ENCODE measurements at places on chromosomes 6 and 20.

- peak; percentile 45 for DNase-seq
These were observed 23.5 kb upstream of the IBTK start for GRCh38 chr6:82270881-82271635.

- DNase-seq, result peak; percentile 98
These were observed 120.2 kb upstream of the RNF24 start for GRCh38 chr20:4135385-4136077.

GRCh38 chr20:22339946-22340345 is 244.4 kb downstream of the FOXA2 start:
- DNase-seq, result no peak

DNA sequence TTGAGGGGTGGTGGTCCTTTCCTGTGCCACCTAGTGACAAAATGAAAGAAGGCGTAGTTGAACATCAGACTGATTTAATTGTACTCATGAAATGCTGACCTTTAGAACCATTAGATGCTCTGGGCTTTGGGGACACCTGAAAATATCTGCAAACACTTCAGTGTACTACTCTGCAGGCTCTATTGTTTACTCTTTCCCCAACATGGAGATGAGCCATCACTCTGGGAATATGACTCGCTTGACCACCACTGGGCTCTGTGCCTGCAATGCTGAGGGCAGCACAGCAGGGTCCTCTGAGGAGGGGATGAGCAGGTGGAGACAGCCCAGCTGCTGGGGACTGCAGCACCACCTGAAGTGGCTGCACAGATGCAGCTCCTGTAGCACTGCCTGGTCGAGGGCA is 74.8 kb upstream of the SLC24A3 start:
- no peak for DNase-seq

DNA sequence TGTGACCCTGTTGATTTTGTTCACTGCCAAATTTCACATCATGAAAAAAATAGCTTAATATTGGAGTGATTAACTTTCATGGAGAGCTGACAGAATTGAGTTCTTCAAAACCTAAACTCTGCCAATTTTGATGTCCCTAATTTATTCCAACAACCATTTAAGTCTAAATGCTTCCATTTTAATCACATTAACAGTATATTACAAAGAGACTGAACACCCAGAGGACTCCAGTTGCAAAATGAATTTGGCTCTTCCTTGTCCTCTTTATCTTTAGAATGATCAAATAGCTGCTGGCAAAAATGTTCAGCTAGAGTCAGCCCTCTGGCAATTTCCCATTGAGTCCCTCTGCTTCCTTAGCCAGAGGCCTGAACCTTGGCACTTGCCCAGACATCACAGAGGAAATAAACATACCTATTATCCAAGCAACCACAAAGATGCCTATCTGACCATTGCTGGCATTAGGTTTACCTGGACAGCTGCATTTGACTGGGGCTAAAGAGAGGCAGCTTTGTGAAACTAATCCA is 299.0 kb upstream of the STXBP5 start:
- peak; percentile 54 for DNase-seq

DNA sequence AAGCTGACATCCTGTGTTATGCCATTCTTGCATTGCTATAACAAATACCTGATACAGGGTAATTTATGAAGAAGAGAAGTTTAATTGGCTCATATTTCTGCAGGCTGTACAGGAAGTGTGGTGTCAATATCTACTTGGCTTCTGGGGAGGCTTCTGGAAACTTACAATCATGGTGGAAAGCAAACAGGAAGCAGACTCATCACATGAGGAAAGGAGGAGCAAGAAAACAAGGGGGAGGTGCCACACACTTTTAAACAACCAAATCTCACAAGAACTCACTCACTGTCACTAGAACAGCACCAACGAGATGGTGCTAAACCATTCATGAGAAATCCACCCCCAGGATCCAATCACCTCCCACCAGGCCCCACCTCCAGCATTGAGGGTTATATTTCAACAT is 143.1 kb upstream of the GGTLC1 start:
- no peak for DNase-seq

GRCh38 chr6:69816569-69816968 is 19.8 kb upstream of the LMBRD1 start:
- DNase-seq, result no peak

GRCh38 chr20:51490635-51491034 is 51.9 kb downstream of the NFATC2 start:
- no peak for DNase-seq

- DNase-seq, result no peak
These were observed 18.9 kb downstream of the TREML1 start for GRCh38 chr6:41135062-41135832.

- DNase-seq, result no peak
These were observed 582.5 kb downstream of the DOK5 start for GRCh38 chr20:55057779-55058415.

DNA sequence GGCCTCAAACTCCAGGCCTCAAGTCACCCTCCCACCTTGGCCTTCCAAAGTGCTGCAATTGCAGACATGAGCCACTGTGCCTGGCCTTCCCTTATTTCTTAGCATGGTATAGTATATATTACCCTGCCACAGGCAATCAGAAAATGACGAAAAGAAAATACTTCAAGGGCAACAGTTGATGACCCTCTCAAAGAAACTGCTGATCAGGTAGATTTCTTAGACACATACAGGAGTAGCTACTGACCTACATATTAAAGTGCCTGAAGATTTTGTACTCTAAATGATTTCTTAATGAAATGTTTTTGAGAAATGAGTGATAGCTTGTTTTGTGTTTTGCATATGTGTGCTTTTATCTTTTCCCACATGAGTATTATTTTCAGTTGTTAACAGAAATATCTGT is 4.6 kb downstream of the SLC35F1 start:
- no peak for DNase-seq

DNA sequence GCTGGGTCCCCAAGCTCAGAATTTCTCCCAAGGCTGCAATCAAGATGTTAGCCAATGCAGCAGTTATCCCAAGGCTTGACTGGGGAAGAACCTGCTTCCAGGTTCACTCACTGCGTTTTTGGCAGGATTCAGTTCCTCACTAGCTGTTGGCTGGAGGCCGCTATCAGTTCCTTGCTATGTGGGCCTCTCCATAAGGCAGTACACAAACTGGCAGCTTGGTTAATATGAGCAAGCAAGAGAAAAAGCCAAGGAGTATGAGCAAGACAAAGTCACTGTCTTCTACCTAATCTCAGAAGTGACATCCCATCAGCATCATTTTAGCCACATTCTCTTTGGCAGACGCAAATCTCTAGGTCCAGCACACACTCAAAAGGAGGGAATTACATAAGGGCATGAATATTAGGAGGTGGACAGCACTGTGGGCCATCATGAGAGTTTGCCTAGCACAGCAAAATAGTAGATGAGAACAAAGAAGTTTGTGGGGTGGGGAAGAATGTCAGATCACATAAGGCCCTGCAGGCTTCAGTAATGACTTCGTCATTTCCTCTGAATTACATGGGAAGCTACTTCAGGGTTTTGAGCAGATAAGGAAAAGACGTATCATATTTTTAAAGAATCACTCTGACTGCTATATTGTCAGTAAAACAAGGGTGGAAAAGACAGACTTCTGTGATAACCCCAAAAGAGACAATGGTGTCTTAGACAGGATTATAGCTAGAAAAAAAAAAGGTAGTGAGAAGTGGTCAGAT is 25.5 kb downstream of the LMBRD1 start:
- DNase-seq, result no peak

DNA sequence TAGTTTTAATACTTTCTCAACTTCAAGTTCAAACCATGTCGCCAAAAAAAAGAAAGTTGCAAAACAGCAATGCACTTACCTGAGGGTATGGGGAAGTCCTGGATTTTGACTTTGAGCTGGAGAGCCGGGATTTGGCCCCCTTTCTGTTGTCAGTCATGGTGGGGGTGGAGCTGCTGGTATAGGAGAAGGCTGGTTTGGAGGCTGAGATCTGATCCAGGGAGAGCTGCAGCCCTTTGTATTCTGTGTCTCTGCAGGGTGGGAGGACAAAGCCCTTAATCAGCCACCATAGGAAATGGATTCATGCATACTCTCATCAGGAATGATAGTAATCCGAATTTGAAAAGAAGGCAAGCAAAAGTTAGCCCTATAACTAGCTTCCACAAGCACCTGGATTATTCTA is 44.0 kb downstream of the SIM1 start:
- no peak for DNase-seq

- peak; percentile 68 for DNase-seq
These were observed 20.9 kb upstream of the SHLD1 start for GRCh38 chr20:5729348-5729747.

- DNase-seq, result no peak
These were observed 153.5 kb upstream of the SCGN start for GRCh38 chr6:25498505-25498904.

- no peak for DNase-seq
These were observed 14.3 kb upstream of the CBFA2T2 start for GRCh38 chr20:33475381-33476152.

- DNase-seq, result peak; percentile 35
These were observed 300.3 kb downstream of the PRL start for GRCh38 chr6:21996425-21997118.

DNA sequence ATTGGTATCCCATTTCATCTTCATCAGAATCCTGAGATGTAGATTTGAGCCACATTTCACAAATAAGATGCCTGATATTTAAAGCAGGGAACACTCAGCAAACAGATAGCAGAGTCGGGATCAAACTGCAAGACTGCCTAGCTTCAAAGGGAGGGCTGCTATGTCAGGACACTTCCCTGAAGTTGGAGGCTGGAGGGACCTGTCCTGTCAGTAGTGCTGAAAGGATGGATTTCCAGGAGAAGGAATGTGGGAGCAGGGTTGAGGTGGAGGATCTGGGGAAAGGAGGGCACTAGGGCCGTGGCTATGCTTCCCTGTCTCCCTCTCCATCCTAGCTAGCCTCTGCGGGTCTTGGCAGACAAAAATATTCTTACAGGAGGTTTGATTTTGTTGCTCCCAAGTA is 32.2 kb downstream of the COX4I2 start:
- no peak for DNase-seq

DNA sequence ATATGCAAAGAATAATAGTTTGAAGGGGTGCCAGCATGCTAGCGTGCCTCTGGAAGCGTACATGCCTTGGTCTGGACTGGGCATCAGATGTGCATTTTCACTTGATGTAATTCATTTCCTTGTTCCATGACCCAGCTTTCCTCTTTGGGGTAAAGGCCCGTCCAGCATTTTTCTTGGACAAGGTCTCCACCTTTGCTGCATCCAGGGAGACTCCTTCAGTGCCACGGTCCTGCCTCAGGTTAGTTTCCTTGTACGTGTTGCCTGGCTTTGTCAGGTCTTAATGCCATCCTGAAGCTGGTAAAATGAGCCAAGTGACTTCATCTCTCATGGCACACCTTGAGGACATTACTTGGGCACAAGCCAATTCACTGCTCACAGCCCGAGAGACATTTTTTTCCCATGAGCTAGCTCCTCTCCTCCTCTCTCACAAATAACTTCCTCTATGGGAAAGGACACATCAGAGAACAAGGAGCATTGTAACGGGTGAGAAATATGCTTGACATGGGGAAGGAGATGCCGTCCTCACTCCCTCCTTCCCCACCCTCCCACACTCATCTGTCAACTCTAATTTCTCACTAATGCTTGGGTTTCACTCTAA is 23.9 kb downstream of the EDN1 start:
- peak; percentile 41 for DNase-seq

GRCh38 chr20:20606050-20606449 is 106.4 kb downstream of the RALGAPA2 start:
- no peak for DNase-seq

DNA sequence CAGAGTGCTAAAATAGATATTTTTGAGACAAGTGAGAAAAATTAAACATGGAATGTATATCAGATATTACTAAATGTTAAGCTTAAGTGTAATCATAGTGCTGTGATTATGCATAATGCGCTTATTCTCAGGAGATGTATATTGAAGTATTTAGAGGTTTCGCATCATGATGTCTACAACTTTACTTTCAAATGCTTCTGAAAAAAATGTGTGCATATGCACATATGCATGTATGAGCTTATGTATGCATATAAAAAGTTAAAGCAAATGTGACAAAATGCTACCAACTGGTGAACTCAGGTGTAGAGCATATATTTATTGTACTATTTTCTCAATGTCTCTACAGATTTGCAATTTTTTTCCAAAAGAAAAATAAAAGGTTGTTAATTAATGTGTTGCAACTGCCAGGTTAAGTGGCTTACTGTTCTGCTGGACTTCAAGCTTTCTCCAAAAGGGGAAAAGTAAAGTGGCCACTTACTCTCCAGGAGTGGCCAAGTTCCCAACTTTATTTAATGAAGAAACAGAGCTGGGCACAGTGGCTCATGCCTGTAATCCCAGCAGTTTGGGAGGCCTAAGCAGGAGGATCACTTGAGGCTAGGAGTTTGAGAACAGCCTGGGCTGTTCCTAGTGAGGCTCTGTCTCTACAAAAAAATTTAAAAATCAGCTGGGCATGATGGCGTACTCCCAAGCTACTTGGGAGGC is 48.9 kb downstream of the B4GALT5 start:
- DNase-seq, result no peak

GRCh38 chr6:135145063-135145800 is 35.9 kb upstream of the MYB start:
- peak; percentile 60 for DNase-seq

DNA sequence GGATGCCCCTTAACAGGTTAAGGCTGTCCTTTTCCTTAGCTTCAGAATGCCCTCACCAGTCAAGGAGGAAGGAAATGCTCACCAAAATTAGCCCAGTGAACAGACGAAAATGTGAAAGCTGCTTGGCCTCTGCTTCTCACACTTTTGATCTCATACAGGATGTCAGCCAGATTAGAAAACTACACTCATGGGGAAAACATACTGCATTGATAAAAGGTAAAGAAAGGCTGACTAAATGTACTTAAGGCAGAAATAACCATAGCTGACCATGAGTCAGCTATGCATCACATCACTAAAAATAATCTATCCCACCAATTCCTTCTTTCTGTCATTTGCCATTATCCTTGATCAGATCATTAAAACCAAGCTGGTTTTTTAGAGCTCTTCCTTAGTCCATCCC is 198.4 kb upstream of the TENT5A start:
- DNase-seq, result peak; percentile 70

DNA sequence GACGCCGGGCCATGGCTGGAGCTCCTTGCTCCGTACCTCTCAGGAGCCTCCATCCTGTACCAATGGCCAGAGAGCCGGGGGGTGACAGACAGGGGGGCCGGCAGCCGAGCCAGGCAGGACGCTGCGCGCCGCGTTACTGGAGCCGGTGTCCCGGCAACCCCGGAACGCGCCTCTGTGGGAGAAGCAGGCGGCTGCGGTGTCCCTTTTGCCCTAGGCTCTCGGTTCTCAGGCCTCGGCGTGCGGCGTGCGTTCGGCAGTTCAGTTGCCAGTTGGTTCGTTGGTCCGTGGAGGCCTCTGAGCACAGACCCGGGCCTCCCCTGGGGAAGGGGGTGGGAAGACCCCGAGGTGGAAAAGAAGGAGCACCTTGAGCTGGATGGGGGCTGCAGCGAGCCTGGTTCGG is at the start of gene SPATS1:
SPATS1 (plus strand) TSS at position 162 of the 400 bp plus-strand sequence. CDS start 446 bp downstream, outside the sequence.
- DNase-seq, result peak; percentile 6

DNA sequence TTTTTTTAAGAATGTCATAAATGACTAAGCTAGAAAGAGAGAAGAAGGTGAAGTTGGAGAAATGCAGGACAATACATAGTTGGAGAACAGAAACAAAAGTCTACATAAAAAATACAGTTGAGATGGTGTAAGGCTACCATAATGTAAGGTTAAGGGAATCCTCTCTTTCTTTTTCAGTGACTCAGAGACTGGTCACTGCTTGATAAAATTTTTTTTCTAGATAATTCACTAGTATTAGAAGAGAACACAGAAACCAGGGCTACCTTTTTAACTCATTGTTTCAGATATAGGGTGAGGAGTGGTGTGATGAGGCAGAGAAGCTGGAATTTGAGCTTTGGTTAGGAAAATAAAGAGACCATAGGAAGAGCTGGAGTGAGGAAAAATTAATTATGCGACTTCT is 18.2 kb upstream of the EDN1 start:
- DNase-seq, result no peak
